CD4-positive, alpha-beta memory T cell (primary cell): ENCODE measurements at places on chromosomes 5 and 9. TPM values are rescaled to one million over a fixed set of nuclear protein-coding genes. Genes with fewer than 3 reads are reported as not detected.

The NR6A1 gene
- not detected for polyA plus RNA-seq

DNA sequence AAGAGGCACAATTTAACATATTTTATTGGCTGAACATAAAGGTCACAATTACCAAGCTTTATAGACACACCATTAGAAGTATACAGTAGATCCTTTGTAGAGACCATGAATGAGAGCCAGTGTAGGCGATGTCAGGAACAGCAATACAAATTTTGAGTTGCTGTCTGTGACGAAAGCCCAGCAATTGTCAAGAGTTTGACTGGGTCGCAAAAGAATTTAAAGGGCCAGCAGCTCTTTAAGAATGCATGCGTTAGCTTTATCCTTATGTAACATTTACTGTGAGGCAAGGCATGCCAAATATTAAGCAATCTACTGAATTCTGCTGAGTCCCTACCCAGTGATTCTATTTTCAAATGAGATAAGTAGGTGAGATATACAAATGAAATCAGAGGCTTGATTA lies 236.9 kb downstream of the ARRDC3 start:
- H3K36me3 ChIP-seq, result no peaks in the 10 kb centered on the region
- no peaks in the 10 kb centered on the region for H3K4me1 ChIP-seq
- no peak for DNase-seq
- H3K27me3 ChIP-seq, result no peaks in the 10 kb centered on the region
- no peak overlapping the region for H3K27ac ChIP-seq

The BTNL3 gene
- not detected for polyA plus RNA-seq

The RETREG1 gene
- polyA plus RNA-seq, result 70.6 TPM

The ENTPD8 gene
- polyA plus RNA-seq, result not detected

- no peak overlapping the region for H3K27ac ChIP-seq
- H3K4me3 ChIP-seq, result no peak overlapping the region
- H3K27me3 ChIP-seq, result no peaks in the 10 kb centered on the region
These were observed 11.2 kb upstream of the SETD9 start for GRCh38 chr5:56898213-56898612.

The HOMER1 gene
- 2.9 TPM for polyA plus RNA-seq

The OBP2A gene
- polyA plus RNA-seq, result not detected

DNA sequence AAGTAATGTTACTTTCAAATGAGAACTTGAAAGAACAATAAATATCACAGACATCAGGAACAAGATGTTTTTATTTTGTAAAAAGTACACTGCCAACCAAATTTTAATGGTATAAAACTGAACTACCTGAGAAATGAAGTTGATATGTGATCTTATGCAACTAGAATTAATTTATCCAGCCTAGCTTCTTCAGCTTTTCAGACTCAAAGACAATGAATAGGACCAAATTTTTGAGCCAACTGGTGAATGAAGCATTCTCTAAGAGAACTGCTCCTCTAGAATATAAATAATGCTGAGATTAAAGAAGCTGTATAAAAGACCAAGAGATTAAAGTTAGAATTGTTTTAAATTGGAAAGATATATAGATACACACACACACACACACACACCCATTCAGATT lies 9.9 kb downstream of the CDC14B start:
- no peak overlapping the region for H3K27ac ChIP-seq
- no peaks in the 10 kb centered on the region for H3K27me3 ChIP-seq
- H3K36me3 ChIP-seq, result no peaks in the 10 kb centered on the region

DNA sequence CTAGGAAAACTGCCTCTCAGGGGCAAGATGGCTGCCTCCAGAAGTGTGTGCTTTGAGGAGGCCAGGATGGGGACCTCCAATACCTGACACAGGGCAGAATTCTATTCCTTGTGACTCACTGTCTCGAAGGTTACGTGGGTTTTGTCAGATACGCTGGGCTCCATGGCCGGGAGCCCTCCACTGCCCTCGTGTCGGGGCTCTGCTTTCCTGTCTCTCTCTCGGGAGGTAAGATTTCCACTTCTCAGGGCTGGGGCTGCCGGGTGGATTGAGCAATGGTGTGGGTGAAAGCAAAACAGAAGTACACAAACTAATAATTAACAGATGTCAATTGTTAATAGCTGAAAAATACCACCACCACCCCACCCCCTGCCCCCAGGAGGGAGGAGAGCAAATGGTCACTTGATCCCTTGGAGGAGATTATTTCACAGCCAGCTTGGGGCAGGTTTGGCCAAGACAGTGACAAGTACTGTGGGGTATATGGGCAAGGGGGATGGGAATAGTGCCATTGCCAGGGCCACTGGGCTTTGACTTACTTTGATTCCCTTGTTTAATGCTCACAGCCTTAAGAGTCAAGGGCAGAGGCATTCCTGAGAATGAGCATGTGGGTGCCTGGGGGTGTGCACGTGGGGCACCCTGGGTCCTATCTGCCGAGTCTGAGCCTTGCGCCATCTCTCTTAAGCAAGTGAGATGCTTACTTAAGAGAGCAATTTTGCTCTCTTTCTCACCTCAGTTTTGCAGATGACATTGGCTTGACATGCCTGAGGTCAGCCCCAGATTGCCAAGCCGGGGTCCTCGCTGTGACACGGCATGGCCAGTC lies 28.8 kb upstream of the DAB2IP start:
- no peak overlapping the region for H3K4me3 ChIP-seq
- H3K36me3 ChIP-seq, result no peaks in the 10 kb centered on the region
- no peak for DNase-seq
- no peaks in the 10 kb centered on the region for H3K4me1 ChIP-seq
- no peaks in the 10 kb centered on the region for H3K27me3 ChIP-seq

The SLC36A2 gene
- polyA plus RNA-seq, result not detected

- no peaks in the 10 kb centered on the region for H3K27me3 ChIP-seq
- no peak overlapping the region for H3K4me3 ChIP-seq
- no peak overlapping the region for H3K27ac ChIP-seq
- no peaks in the 10 kb centered on the region for H3K4me1 ChIP-seq
These were observed 69.3 kb upstream of the STC2 start for GRCh38 chr5:173397516-173397915.

The MEGF10 gene
- polyA plus RNA-seq, result not detected

DNA sequence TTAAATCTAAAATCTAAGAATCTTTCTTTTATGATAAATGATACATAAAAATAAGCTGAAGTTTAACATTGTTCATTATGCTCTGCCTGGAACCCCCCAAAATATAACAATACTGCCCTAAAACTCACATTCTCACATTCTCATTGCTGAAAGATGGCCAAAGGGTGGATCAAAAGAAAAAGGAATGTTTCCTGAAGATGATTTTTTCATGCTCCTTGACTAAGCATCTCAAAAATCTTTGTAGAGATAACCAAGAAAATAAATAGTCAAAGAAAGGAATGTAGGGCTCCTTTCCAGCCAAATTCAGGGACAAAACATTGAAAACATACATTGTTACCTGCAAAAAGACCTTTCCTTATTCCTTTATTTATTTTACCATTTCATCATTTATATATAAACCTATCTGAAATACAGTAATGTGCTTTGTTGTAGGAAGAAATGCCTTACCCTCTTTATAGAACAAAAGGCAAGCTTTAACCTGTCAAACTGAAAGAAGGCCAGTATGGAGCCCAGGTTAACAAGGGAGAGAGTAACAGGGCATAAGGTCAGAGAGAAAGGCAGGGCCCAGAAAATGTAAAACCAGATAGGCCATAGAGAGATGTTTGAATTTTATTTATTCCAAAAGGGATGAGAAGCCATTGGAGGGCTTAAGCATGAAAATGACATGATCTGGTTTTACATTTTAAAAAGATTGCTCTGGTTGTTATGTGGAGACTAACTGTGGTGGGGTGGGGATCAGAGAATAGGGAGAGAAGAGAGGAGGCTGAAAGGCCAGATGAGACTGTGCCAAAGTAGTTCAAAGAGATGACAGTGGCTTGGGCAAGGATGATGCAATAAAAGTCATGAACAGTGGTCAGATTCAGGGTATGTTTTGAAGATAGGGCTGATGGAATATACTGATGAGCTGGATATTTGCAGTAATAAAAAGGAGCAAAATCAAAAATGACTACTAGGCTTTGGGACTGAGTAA lies 37.3 kb upstream of the CDK5RAP2 start:
- H3K36me3 ChIP-seq, result no peaks in the 10 kb centered on the region
- H3K27me3 ChIP-seq, result no peaks in the 10 kb centered on the region

GRCh38 chr5:20522905-20523482 lies 535.0 kb upstream of the CDH18 start:
- H3K27me3 ChIP-seq, result no peaks in the 10 kb centered on the region
- H3K4me1 ChIP-seq, result no peaks in the 10 kb centered on the region

DNA sequence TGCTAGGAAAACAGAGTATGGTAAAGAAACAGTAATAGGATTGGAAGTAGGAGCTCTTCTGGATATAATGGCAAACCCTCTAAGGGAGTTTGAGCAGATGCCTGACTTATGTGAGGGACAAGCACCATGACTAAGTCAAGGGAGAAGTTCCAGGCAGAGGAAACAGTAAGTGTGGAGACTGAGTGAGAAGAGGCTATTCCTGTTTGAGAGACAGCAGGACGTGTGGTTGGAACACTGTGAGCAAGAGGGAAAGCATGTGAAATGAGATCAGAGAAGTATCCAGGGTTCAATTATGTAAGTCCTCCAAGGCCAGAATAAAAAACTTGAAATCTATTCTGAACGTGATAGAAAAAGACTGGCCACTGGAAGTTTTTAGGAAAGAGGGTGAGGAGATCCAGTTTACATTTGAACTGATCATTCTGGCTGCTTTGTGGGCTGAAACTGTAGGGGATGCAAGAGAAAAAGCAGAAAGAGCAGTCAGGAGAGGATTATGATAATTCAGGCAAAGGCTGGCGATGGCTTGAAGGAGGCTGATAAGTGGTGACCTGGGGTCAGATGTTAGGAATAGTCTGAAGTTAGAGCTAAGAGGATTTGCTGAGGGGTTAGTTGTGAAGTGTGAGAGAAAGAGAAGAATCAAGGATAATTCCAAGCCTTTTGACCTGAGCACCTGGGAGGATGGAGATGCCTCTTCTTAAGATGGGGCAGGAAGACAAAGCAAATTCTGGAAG lies 19.2 kb downstream of the DMAC1 start:
- H3K27me3 ChIP-seq, result no peaks in the 10 kb centered on the region
- DNase-seq, result no peak
- no peaks in the 10 kb centered on the region for H3K4me1 ChIP-seq
- no peak overlapping the region for H3K27ac ChIP-seq
- no peaks in the 10 kb centered on the region for H3K36me3 ChIP-seq

DNA sequence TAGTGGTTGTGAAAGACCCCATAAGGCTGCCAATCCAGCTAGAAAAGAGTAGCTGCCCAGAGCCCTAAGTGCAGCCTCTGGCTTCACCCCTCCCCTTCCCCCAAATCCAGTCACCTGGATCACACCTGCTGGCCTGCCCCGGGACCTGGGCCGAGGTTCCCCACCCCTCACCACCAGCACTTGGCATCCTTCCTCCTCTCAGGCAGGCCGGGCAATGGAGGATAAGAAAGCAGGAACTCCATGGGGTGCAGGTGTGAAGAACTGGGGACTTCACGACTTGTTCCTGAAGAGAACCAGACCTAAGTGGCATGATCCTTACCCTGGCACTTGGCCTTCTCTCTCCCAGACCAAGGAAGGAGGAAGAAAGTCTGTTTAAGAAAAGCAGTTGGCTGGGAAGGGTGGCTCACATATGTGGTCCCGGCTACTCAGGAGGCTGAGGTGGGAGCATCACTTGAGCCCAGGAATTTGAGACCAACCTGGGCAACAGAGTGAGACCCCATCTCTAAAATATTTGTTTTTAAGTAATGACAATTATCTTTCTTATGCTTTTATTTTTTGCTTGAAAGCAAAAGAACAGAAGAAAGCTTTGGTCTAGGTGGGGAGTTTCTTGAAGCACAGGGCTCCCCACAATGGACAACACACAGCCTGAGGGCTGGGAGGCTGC lies 131.1 kb downstream of the PAX5 start:
- DNase-seq, result no peak
- H3K27me3 ChIP-seq, result no peaks in the 10 kb centered on the region
- no peaks in the 10 kb centered on the region for H3K36me3 ChIP-seq
- no peak overlapping the region for H3K4me3 ChIP-seq
- no peak overlapping the region for H3K27ac ChIP-seq

DNA sequence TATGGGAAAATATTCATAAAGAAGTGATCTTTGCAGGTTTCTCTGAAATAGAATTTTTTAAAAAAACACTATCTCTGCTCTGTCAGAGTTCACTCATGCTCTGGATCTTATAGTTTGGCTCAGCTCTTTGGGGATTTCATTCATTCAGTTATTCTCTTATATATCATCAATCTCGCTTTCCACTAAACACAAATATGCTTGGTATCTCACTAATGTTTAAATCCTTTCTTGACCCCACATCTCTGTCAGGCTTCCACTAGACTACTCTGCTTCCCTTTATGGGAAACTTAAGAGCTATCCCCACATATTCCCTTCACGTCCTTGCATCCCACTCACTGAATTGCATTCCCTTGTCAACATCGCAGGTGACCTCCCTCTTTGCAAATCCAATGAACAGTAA lies 396.1 kb downstream of the ENC1 start:
- DNase-seq, result no peak
- no peaks in the 10 kb centered on the region for H3K36me3 ChIP-seq
- H3K4me1 ChIP-seq, result no peaks in the 10 kb centered on the region
- no peak overlapping the region for H3K27ac ChIP-seq

DNA sequence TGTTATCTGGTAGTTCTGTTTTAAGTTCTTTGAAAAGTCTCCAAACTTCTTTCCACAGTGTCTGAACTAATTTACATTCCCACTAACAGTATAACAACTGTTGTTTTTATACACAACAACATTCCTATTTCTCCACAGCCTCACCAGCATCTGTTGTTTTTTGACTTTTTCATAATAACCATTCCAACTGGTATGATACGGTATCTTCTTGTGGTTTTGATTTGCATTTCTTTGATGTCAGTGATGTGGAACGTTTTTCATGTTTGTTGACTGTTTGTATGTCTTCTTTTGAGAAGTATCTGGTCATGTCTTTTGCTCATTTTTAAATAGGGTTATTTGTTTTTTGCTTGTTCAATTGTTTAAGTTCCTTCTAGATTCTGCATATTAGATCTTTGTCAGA lies 12.6 kb upstream of the GRAMD2B start:
- no peak for DNase-seq
- no peaks in the 10 kb centered on the region for H3K36me3 ChIP-seq
- no peaks in the 10 kb centered on the region for H3K4me1 ChIP-seq
- H3K4me3 ChIP-seq, result no peak overlapping the region
- peaks cover 4% of the 10 kb centered on the region for H3K27me3 ChIP-seq

- no peaks in the 10 kb centered on the region for H3K27me3 ChIP-seq
- no peak overlapping the region for H3K4me3 ChIP-seq
- H3K36me3 ChIP-seq, result no peaks in the 10 kb centered on the region
- no peak overlapping the region for H3K27ac ChIP-seq
These were observed 122.5 kb downstream of the CETN3 start for GRCh38 chr5:90287036-90287435.

DNA sequence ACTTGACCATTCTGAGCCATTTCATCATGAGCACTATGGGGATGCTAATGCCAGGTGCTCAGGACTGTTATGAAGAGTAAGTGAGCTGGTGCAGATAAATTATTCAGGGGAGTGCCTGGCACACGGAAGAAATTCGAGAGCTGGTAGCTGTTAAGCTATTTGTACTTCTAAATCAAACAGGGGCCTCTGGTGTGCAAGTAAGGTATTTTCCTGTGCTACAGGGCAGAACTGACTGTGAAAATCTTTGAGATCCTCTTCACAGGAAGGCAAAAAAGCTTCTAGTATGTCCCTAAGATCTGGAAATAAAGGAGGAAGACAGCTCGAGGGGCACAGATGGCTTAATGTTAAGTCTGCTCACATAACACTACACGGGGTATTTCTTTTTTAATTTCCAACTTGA lies 106.3 kb upstream of the SPOCK1 start:
- no peak overlapping the region for H3K27ac ChIP-seq
- H3K4me1 ChIP-seq, result no peaks in the 10 kb centered on the region
- H3K36me3 ChIP-seq, result no peaks in the 10 kb centered on the region
- H3K27me3 ChIP-seq, result no peaks in the 10 kb centered on the region
- no peak overlapping the region for H3K4me3 ChIP-seq
- DNase-seq, result no peak

The ATP10B gene
- not detected for polyA plus RNA-seq
